ENCODE measurements at places on chromosomes 11 and 22. TPM values are rescaled to one million over a fixed set of nuclear protein-coding genes. Genes with fewer than 3 reads are reported as not detected.

DNA sequence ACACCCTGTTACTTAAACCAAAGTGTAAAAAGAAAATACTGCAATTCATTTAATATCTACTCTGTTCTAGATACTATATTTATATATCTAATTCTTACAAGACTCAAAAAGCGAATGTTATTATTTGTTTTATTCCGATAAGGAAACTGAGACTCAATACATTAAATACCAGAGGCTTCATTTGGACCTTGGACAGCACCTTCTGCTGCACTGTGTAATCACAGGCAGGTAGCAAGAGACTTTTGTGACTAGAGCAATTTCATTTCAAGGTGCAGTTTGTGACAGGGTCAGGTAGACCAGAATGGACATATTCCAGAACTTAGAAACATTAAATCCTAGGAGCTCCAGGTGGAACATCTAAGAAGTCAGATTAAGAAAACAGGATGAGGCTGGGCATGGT, 21.4 kb upstream of the DNAJB13 start:
- H3K27ac ChIP-seq = no peak overlapping the region
- H3K4me3 ChIP-seq = no peak overlapping the region
- H3K27me3 ChIP-seq = no peaks in the 10 kb centered on the region
- H3K4me1 ChIP-seq = no peaks in the 10 kb centered on the region
- no peak for DNase-seq
- peaks cover 22% of the 10 kb centered on the region for H3K36me3 ChIP-seq

GRCh38 chr11:14370496-14370895, 11.5 kb upstream of the RRAS2 start:
- DNase-seq = no peak
- no peak overlapping the region for H3K27ac ChIP-seq
- peaks cover 3% of the 10 kb centered on the region for H3K36me3 ChIP-seq
- no peak overlapping the region for H3K4me3 ChIP-seq

DNA sequence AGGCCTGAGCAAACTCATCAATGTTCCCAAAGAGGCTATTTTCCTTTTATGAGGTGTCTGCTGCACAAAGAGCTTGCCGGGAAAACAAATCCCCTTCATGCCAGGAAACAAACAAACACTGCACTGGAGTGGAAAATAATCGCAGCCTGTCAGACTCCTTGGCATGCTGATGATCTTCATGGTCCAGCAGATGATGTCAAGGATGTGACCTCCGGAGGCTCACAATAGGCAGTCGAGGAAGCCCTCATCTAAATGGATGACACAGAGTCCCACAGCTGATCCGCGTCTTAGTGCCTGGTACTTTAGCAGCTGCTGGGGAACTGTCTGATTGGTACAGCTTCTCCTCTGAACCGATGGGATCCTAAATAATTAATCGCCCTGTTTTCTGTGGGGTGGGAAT, 187.6 kb downstream of the TENM4 start:
- H3K27me3 ChIP-seq = no peaks in the 10 kb centered on the region
- no peak overlapping the region for H3K27ac ChIP-seq
- H3K4me3 ChIP-seq = no peak overlapping the region
- no peaks in the 10 kb centered on the region for H3K4me1 ChIP-seq
- H3K36me3 ChIP-seq = no peaks in the 10 kb centered on the region

GRCh38 chr22:50473855-50474671, 772 bp downstream of the SBF1 start:
- H3K27me3 ChIP-seq = no peaks in the 10 kb centered on the region
- DNase-seq = no peak
- peaks cover 2% of the 10 kb centered on the region for H3K36me3 ChIP-seq
- H3K4me1 ChIP-seq = peaks cover 57% of the 10 kb centered on the region
- peak overlapping the region; percentile 98 for H3K27ac ChIP-seq

GRCh38 chr22:25950111-25950510, 208.1 kb downstream of the MYO18B start:
- H3K4me1 ChIP-seq = no peaks in the 10 kb centered on the region
- H3K27me3 ChIP-seq = peaks cover 18% of the 10 kb centered on the region
- no peak for DNase-seq
- H3K27ac ChIP-seq = no peak overlapping the region
- no peak overlapping the region for H3K4me3 ChIP-seq

Gene RFPL1
- total RNA-seq = not detected

Gene MYRF
- 0.68 TPM for total RNA-seq

Gene SLN
- total RNA-seq = not detected

All from naive thymus-derived CD8-positive, alpha-beta T cell (primary cell).